ENCODE measurements at places on chromosomes 4 and X.

DNA sequence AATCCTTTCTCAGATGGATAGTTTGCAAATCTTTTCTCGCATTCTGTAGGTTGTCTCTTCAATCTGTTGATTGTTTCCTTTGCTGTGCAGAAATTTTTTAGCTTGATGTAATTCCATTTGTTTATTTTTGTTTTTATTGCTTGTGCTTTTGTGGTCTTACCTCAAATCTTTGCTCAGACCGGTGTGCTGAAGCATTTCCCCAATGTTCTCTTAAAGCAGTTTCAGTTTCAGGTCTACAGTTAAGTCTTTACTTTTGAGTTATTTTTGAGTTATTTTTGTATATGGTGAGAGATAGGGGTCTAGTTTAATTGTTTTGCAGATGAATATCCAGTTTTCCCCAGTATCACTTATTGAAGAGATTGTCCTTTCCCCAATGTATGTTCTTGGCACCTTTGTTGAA is 18.2 kb upstream of the SLC25A14 start:
- no peak for DNase-seq

GRCh38 chr4:71406459-71406963 is 67.7 kb downstream of the SLC4A4 start:
- DNase-seq: no peak

DNA sequence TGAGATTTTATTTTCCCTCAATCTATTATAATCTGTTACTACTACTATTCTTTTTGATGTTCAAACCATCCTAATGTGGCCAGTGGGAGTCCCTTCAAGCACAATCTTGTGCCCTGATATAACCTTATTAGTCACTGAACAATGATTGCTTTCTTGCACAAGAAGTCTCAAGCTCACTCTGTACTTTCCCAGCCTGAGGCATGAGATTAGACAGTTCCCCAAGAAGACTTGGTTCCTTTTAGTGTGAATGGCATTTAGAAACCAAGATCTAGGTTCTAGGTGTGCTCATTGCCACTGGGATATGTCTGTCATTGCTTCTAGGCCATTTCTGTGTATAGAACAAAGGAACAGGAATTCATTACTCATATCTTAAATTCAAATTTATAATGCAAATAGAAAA is 28.0 kb upstream of the RBM41 start:
- DNase-seq: no peak

GRCh38 chr4:5357870-5358269 is 306.6 kb downstream of the STK32B start:
- DNase-seq: no peak

- no peak for DNase-seq
Measured at GRCh38 chrX:38770152-38770551, 31.1 kb upstream of the MID1IP1 start.

DNA sequence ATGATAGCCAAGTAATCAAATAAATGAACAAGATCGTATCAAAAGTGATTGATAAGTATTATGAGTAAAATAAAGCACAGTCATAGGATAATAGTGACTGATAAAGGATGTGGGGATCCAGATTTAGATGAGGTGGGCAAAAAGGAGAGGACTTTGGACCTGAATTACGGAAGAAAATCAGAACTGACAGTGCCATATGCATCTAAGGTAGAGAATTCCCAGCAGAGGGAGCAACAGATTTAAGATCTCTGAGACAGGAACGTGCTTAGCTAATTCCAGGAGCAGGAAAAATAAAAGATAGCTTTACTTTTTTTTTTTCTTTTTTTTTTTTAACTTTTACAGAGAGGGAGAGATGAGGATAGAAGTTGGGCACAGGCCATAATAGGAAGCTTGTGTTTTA is 189.9 kb downstream of the NWD2 start:
- DNase-seq: no peak

- no peak for DNase-seq
Measured at GRCh38 chr4:83603129-83603528, 67.2 kb downstream of the GPAT3 start.

DNA sequence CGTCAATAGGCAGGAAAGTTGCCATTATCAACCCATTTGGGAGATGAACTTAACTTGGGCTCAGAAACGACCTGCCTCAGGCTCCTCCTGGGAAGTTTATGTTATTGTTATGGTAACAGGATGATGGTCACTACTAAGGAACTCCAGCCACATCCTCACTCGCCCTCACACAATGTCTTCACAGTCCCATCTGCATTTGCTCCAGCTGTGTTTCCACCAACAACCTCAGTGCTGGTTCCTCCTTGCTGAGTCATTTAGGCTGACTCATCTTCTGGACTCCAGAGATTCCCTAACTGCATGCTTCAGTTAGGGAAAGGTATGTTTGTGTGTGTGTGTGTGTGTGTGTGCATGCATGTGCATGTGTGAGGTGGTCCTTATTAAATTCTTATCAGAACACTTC is 293.4 kb upstream of the BOD1L1 start:
- DNase-seq: no peak

All from activated naive CD4-positive, alpha-beta T cell treated with anti-CD3 and anti-CD28 coated beads, Interleukin-2, amount 10 ng/mL, durations not matched to agents 7 days and 5 days (primary cell).